ENCODE measurements at places on chromosomes 12 and 14.

- no peak for DNase-seq
Observed at GRCh38 chr12:9342614-9343353, 134.6 kb upstream of the PZP start.

- no peak for DNase-seq
Observed at GRCh38 chr12:102548543-102548942, 68.2 kb upstream of the IGF1 start.

DNA sequence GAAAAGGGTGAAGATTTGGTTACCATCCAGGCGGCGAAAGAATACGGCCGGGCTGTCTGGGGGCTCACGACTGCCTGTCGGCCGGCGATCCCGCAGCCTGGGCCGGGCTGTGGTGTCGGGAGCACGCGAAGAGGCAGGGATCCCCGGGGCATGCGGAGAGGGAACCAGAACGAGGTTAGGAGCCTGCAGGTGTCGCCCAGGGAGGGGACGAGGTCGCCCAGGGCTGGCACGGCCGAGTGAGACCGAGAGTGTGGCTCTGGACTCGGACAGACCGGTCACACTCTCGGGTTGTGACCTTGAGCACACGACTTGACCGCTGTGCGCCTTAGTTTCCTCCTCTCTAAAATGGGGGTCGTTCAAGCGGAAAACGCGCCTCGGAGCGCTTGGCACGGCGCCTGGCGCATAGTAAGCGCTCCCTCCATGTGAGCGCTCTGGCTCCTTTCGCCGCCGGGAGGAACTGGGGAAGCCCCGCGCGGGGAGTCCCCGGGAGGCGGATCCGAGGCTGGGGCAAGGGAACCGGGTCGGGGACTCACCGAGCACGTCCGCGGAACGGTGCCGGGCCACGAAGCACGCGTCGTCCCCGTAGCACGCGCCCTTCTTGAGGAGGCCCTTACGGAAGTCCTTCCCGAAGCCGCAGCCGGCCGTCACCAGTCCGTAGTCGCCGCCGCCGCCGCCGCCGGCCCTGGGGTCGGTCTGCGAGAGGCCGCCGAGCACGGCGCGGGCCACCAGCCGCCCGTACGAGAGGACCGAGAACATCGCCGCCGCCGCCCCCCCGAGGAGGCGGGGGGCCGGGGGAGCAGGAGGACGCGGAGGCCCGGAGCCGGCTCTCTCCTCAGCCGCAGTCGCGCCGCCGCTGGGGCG, 612 bp downstream of the PPTC7 start:
- DNase-seq, result peak; percentile 74

DNA sequence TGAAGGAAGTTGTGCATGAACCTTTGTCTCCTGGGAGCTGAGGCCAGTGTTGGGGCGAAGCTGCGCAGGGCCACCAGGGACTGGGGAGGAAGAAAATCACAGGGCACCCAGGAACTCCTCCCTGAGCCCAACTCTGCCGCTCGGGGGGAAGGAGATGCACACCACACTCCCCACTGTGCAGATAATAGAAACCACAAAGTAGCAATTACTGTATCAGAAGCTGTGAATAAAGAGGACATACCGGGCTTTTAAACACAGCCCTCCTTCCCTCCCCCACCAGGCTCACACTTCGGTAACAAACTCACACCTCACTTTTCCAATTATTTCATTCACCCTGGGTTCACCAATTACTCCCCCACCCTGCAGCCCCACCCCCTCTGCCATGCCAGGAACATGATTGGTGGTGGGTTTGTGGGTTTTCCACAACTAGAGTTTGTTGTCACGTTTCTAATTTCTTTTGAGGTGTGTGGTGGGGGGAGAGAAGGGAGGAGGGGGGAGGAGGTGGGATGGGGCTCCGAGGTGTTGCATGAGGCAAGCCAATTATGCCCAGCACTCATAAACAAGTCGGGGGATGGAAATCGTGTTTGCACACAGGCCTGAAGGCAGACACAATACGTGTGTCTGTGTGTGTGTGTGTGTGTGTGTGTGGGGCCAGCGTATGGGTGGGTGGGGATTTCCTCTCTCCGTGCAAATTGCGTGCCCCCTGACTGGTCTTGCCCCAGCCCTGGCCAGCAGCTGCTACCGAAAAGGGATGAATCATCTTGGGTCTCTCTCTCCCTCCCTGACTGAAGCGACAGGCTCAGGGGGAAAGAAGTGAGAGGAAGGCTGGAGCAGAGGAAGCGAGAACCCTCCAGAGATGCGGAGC, 103.3 kb downstream of the RBM19 start:
- DNase-seq, result no peak

DNA sequence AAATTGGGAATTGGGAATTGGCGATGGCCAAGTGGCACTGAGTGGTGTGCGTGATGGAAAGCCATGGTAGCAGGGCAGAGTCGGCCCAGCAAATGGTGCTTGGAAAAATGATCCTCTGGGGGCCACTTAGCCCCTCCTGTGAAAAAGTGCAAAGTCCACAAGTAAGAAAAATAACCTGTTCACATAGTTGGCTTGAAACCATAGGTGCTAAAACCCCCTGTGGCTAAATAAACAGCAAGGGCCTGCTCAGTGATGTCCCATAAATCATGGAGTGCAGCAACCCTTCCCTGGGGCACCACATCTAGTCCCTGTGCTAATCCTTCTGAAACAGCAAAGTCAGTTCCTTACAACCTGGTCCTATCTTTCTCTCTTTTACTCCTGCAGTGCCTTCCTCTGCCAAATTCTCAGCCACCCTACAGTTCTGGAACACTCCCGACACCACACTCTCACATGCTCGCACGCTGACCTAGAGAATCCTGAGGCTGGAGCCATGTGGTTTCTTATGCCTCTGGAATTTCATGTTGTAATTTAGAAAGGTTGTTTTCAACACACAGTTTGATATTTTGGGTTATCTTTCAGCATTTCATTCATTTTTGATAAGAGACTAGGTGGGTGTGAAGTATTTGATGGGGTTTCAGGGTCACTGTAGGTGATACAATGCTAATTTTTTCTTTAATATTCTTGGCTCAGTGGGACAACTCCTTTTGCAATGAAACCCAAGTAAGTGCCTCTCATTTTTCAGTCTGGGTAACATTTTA, 123.6 kb downstream of the SMOC1 start:
- DNase-seq, result no peak

GRCh38 chr14:52338051-52338681, 24.1 kb downstream of the PTGER2 start:
- no peak for DNase-seq

Measured in stimulated activated CD4-positive, alpha-beta T cell treated with anti-CD3 and anti-CD28 coated beads, TNF-alpha, amount 100 ng/mL, for 1 hour (primary cell).